ENCODE measurements at places on chromosomes 7 and 10.

- no peak for DNase-seq
Observed at GRCh38 chr10:1737222-1738061, at the start of gene ADARB2. Gene ADARB2 (minus strand): TSS chr10:1737525.

DNA sequence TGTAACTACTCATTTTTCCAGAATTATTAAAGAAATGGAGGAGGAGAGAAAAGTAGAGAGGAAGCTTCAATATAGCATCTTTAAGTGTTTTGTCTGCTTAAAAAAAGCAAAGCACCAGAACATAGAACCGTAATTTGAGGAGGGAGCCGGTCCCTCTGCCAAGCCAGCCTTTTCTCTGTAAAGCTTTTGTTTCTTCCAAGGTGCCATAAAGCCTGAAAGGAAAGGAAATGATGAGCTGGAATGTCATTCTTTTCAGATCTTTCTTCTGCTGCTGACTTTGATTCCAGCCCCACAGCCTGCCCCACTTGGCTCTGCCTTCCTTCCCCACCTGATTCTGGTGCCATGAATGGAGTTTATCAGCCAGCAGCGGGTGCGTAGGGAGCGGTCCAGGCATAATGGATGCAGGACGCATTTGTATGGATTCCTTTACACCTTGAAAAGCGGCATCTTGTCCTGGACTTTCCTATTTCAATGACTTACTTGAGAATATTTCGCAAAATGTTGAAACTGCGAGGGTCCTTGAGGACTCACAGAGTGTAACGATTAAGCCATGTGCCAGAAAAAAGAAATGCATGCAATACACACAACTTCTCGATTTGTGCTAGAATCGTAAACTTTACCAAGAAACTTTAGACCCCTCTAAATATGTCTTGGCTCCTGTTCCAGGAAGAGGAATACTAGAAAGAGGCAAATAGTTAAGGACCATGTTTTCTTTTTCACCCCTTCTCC, 569.5 kb upstream of the MGMT start:
- DNase-seq = no peak

DNA sequence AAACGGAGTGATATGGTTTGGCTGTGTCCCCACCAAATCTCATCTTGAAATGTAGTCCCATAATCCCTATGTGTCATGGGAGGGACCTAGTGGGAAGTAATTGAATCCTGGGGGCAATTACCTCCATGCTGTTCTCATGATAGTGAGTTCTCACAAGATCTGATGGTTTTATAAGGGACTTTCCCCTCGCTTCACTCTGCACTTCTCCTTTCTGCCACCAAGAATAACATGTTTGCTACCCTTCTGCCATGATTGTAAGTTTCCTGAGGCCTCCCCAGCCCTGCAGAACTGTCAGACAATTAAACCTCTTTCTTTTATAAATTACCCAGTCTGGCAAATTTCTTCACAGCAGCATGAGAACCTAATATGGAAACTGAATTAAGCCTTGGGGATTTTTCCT, 19.1 kb downstream of the FAM3C start:
- DNase-seq = no peak

DNA sequence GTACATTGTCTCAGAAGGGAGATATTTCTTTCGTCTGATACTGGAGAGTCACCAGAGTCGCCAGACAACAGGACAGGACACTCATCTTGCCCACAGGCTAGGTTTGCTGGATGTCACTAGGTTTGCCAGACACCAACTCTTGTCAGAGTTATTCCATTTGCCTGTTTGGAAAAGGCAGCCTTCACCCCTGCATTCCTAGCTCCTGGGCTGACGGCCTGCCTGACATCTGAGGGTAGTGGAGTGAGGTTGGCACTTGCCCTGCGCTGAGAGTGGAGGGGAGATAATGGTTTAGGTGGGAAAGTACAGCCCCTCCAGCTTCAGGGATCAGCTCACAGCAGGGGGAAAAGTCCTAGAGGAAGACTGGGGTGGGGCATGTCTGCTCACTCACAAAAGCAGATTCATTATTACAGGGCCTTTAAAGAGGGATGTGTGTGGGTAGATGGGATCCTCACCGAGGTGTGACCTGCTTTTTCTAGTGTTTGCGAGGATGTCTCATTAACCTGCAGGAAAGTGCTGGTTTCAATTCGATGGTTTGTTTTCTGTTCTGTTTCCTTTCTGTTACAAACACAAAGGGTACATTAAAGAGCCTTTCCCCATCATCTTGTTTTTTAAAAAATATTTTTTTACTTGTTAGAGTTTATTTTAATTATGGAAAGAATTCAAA, 79.3 kb upstream of the TNS3 start:
- DNase-seq = no peak

GRCh38 chr7:120064565-120064964, 208.4 kb upstream of the KCND2 start:
- DNase-seq = no peak
